ENCODE measurements at places on chromosomes 5 and 9. TPM values are rescaled to one million over a fixed set of nuclear protein-coding genes. Genes with fewer than 3 reads are reported as not detected.

The UBAP1 gene
- 32.0 TPM for total RNA-seq

DNA sequence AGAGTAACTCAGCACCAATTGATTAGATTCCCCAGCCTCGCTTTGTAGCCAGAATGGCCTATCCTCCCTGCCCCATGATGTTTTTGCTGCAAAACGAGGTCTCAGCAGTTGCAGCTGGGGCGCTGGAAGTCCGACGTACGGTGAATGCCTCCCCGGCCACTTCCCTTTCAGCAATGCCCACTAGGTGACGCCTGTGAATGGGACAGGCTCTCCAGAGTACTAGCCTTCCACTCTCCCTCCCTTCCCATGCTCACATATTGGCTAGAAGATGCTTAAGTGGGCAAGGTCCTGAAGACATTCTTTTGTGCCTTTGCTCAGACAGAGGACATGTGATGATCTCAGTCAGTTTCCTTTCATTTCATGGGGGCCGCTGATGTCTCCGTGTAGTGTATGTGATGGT is 50.8 kb downstream of the DMRT2 start:
- no peak overlapping the region for H3K27ac ChIP-seq
- peak; percentile 12 for DNase-seq

DNA sequence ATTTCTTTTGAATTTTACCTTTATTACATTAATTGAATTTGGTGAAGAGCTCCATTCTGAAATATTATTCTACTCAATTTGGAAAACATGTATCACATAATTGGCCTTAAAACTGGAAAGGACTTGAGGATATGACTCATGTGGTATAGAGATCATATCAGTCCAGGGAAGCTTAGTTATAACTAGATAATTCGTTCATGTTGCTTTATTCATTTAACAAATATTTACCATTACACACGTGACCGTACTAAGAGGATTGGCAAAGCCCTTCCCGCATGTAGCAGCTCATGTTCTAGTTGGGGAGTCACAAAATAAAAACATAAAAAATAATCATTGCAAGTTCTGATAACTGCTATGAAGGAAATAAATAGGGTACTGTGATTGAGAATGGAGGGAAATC is 1816.5 kb downstream of the MAT2B start:
- H3K36me3 ChIP-seq = no peaks in the 10 kb centered on the region
- no peak for DNase-seq
- no peak overlapping the region for H3K27ac ChIP-seq
- H3K27me3 ChIP-seq = no peaks in the 10 kb centered on the region

DNA sequence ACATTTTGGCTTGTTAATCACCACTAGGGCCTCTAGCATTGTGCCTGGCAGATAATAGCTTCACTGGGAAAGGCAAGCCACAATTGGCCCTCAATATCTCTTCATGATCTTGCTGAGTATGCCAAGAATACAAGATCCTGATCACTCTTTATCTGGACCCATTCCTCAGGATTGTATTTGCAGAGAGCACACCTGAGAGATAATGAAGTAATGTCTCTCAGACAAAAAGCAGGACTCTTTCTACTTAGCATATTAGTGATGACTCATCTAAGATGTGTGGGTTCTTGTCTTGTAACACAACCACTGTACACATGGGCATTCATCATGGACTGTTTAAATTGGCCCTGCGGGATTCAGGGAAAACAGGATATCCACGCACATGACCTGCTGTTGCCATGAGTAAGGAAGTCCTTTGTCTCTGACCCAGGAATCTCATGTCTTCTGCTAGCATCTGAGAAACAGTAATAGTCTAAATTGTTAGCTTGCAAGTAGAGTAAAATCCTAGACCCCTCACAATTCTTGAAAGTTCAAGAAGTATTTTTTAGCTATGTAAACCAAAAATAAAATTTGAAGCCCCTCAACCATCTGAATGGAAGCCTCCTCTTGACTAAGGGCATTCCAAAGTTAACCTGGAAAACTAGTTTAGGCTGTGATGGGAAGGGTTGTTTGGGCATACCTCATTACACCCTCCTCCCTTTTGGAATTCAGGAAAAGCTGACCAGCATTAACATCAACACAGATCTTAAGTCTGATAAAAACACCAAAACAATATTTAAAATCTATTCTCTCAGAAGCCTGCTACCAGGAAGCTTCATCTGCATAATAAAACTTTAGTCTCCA is 28.0 kb upstream of the NFIL3 start:
- H3K36me3 ChIP-seq = no peaks in the 10 kb centered on the region
- no peak for DNase-seq
- H3K27ac ChIP-seq = no peak overlapping the region
- H3K4me1 ChIP-seq = no peaks in the 10 kb centered on the region

DNA sequence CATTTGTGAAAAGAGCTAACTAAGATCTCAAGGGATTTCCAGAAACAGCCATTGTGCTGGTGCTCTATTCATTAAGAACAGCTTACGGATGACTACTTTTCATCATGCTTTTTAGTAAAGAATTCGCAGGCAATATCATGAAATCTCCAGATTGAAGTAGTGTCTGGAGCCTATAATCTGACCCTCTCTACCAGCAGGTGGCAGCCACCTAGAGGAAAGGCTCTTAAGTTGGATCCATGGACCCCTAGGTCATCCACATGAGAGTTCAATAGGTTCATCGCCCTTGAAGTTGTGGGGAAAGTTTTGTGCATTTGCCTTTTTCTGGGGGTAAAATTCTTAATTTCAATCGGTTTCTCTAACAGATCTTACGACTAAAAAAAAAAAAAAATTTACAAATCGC is 82.3 kb downstream of the SLC1A3 start:
- peaks cover 13% of the 10 kb centered on the region for H3K4me1 ChIP-seq
- no peak overlapping the region for H3K27ac ChIP-seq
- peaks cover 18% of the 10 kb centered on the region for H3K27me3 ChIP-seq
- no peaks in the 10 kb centered on the region for H3K36me3 ChIP-seq

DNA sequence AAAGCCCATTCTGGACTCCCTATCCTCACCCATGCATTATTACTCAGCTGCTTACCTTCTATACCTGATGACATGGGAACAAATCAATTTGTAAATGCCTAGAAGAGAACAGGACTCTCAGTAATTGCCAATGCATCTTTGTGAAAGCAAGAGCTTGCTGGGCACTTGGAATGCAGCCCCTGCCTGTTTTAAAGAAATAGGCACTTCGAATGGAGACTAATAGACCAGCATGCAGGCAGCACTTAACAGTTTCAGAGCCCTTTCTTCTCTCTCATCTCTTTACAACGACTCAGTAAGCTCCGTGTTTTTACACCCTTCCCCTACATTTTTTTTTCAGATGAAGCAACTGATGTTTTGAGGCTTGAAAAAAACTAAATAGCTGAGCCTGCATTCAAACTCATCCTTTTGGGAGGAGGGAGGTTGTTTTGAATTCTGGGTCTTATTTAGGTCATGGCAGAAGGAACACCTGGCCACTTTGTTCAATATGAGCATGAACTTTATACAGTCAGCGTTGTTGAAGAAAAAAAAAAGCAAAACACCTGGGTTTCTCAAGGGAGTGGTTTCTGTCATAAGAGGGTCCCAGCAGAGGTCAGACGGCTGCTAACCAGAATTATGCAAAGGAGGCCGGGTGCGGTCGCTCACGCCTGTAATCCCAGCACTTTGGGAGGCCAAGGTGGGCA is 34.6 kb upstream of the WHRN start:
- H3K27ac ChIP-seq = no peak overlapping the region
- H3K4me1 ChIP-seq = peaks cover 6% of the 10 kb centered on the region
- DNase-seq = no peak
- H3K27me3 ChIP-seq = peaks cover 3% of the 10 kb centered on the region
- H3K4me3 ChIP-seq = no peak overlapping the region
- no peaks in the 10 kb centered on the region for H3K36me3 ChIP-seq

GRCh38 chr5:143649937-143650621 is 161.9 kb upstream of the HMHB1 start:
- H3K27ac ChIP-seq = no peak overlapping the region
- DNase-seq = no peak
- no peaks in the 10 kb centered on the region for H3K36me3 ChIP-seq
- peaks cover 19% of the 10 kb centered on the region for H3K4me1 ChIP-seq

DNA sequence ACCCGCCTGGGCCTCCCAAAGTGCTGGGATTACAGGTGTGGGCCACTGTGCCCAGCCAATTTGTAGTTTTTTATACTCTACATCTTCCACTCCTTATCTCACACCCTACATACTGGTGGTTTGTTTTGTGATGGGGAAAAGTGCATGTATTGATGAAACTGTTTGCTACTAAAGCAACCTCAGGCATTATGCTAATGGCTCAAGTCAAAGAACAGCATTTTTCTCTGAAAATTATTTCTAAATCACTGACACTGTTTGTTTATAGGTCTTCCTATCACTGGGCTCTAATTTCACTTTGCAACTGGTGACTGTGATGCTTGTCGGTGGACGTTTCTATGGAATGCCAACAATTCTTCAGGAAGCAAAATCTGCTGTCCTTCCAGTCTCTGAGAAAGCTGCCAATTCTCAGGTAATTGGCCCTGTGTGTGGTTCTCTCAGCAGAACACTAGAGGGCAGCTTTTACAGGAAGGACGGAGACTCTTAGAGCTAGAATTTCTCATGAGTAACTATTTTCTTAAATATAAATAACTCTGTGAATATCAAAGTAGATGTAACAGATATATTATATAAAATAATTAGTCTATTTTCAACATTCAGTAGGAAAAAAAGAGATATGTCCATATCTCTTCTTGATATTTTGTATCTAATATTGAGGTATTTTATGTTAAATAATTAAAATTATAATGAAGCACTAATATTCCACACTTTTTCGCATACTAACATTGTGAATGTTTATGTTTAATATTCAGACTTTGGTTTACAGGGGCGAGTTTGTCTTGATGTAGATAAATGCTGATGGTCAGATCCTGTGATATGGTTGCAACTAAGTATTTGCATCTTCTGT is 244.1 kb downstream of the ADGRV1 start:
- DNase-seq = no peak
- H3K4me1 ChIP-seq = no peaks in the 10 kb centered on the region
- H3K27me3 ChIP-seq = peaks cover 1% of the 10 kb centered on the region
- no peak overlapping the region for H3K27ac ChIP-seq
- no peaks in the 10 kb centered on the region for H3K36me3 ChIP-seq

The PCDHA1 gene
- not detected for total RNA-seq

The MZB1 gene
- total RNA-seq = 26.3 TPM

GRCh38 chr5:170256571-170256970 is 23.8 kb downstream of the C5orf58 start:
- H3K27me3 ChIP-seq = no peaks in the 10 kb centered on the region
- peak overlapping the region; percentile 69 for H3K27ac ChIP-seq
- no peak for DNase-seq
- H3K4me1 ChIP-seq = peaks cover 56% of the 10 kb centered on the region
- H3K36me3 ChIP-seq = peaks cover 92% of the 10 kb centered on the region
- H3K4me3 ChIP-seq = no peak overlapping the region

- H3K4me3 ChIP-seq = no peak overlapping the region
- H3K36me3 ChIP-seq = no peaks in the 10 kb centered on the region
- no peak for DNase-seq
- no peaks in the 10 kb centered on the region for H3K27me3 ChIP-seq
These were observed 4.8 kb upstream of the NRARP start for GRCh38 chr9:137306850-137307254.

The BHMT2 gene
- not detected for total RNA-seq

DNA sequence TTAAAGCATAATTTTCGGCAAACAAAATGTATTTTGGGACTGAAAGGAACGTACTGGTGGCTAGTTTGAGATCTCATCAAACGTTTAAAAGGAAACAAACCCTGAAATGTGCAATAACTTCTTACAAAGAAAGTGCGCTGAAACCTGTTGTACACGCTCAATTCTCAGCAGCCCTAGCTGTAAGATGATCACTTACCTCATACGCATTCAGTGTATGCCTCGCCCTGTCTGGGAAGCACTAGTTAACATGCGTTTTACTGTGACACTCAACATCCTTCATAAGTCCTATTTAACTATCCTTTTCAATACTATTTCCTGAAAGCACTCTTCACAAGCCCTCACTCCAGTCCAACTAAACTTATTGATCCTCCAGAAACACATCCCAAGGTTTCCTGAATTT is 485.0 kb upstream of the EDIL3 start:
- no peaks in the 10 kb centered on the region for H3K27me3 ChIP-seq
- no peak overlapping the region for H3K4me3 ChIP-seq
- H3K27ac ChIP-seq = no peak overlapping the region
- H3K4me1 ChIP-seq = no peaks in the 10 kb centered on the region
- no peaks in the 10 kb centered on the region for H3K36me3 ChIP-seq
- no peak for DNase-seq

The GPR150 gene
- 0.82 TPM for total RNA-seq

The OBP2B gene
- not detected for total RNA-seq

The HEMGN gene
- total RNA-seq = 0.99 TPM

The EFNA5 gene
- total RNA-seq = not detected
